CD4-positive, alpha-beta T cell treated with Interleukin-10 for 1 hour (primary cell): ENCODE measurements at places on chromosomes 16 and 17.

GRCh38 chr16:77863250-77863649 is 74.9 kb downstream of the VAT1L start:
- no peak for DNase-seq

DNA sequence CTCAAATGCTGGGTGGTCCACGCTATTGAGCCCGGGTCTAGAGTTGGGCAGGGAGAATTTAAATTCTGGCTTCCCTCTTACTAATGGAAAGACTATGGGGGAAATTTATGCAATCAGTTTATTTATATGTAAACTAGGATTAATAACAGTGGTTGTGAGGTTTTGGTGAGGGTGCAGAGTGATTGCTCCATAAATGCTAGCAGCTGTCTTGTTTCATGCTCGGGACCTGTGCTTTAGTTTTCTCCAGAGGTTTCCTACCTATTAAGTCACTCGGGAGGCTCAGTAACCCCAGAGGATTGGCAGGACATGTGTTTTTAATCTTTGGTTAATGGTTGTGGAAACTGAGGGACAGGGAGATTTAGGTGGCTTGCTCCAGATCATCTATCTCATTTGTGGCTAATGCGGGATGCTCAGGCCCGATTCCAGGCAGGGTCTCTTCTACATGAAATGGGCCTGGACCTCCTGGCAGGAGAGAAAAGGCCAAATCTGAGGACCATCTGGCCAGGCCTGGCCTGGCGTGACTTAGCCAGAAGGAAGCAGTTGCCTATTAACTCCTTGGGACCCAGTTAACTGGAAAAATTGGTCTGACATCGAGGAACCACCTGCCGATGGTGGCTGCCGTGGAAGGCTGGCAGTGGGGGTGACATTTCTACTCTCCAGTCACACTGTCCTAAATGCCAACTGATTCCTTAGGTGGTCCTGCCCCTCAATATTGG is 2.1 kb downstream of the PRCD start:
- DNase-seq = no peak

DNA sequence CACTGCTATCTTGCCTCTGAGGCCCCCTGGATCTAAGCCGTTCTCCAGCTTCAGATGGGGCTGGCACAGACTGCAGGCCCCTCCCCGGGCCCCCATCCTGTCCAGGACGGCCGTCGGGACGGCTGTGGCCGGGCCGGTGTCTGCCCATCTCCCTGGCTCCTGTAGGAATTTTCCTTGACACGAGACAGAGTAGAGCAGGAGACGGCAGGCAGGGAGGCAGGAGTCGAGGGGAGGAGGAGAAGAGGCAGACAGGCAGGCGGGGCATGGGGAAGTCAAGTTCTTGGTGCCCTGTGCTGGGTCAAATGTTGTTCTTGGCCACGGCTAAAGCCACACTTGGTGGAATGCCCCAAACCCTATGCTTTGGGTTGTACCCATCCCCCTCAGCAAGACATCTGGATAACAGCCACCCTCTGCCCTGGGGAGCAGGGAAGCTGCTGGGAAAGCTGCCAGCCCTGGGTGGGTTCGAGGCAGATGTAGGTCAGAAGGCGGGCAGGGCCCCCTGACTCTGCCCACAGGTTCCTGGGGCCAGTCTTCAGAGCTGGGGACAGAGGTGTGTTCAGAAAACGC is 4.0 kb downstream of the C1QTNF1 start:
- no peak for DNase-seq

DNA sequence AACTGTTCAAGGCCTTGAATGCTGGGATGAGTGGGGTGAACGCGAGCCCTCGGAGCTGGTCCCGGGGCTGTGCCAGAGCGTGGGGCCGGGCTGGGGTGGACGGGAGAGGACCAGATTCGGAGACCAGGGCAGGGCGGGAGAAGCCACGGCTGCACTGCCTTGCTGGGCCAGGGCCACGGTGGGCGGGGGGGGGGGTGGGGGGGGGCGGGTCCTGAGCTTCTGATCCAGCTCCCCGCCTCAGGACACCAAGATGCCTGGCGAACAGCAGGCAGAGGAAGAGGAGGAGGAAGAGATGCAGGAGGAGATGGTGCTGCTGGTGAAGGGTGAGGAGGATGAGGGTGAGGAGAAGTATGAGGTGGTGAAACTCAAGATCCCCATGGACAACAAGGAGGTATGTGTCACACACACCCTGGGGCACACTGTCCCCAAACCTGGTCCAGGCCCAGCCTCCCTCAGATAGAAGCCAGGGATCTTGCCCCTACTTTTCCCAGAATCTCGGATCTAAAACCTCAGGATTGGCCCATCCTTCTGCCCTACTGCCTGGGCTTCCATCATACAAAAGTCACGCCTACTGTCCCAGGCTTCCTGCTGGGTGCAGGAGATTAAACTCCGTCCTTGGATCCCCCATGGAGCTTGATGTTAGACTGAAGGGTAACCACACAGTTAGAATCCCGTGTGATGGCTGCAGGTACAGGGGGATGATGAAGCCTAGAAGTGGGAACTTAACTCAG is 563 bp downstream of the ZNF771 start:
- no peak for DNase-seq

DNA sequence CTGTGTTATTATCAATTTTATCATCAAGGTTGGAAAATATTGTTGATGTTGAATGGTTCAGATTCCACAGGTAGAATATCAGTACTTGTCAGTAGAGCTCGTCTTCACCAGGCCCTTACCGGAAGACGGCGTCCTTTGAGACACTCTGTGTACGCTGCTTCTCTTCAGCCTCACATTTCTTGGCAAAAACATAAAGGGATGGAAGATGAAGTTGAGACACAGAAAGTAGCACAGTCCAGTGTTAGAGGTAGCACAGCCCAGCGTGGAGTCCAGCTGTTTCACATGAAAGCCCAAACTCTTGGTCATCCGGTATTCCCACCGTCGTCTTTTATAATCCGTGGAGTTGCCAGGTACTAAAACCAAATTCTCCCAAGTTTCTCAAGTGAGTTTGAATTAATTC is 30.4 kb downstream of the ATP2C2 start:
- no peak for DNase-seq

GRCh38 chr17:57788725-57789124 is 43.6 kb upstream of the CCDC182 start:
- no peak for DNase-seq

DNA sequence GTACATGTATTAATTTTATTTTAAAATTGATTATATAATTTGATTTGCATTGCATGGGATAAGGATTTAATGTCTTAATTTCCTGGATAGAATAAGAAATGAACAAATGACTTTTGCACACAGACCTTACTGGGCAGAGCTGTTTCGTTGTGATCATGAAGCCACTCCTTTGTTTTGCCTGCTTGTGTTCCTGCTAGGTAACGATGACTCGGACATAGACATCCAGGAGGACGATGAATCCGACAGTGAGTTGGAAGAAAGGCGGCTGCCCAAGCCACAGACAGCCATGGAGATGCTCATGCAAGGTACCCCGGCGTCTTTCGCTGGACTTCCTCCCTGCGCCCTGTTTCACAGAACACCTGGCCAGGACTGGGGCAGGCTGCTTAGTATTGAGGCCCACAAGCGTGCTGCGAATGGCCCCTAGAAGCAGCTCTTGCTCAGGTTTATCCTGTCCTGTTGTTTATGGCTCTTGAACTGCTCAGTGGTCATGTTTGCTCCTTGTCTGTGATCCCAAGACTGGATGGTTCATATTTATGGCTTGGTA is 29.6 kb downstream of the CLUAP1 start:
- DNase-seq = no peak

- DNase-seq = no peak
Measured at GRCh38 chr16:80802138-80802537, 2.3 kb downstream of the CDYL2 start.

GRCh38 chr17:58331815-58332777 is 3.5 kb upstream of the TSPOAP1 start:
- peak; percentile 91 for DNase-seq

DNA sequence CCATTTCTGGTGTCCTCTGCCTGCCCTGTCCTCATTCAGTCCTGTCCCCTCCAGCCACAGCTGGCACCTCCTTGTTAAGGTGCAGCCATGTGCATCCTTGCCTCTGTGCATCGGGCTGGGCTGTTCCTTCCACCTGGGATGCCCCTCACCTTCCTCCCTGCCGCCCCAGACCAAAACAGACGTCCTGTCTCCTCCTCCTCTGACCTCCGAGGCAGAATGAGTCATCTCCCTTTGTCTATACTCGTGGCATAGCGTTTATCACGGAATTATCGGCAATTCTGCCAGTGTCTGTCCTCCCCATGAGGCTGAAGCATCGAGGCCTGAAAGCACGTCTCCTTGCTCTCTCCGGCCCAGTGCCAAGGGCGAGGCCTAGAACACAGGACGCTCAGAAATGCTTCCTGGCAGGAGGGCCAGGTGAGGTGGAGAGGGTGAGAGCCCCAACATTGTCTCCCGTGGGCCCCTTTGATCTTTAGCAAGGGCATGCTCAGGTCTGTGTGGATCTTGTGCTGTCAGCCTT is 4.6 kb downstream of the RAI1 start:
- no peak for DNase-seq

GRCh38 chr17:80703142-80703478 is 158.5 kb downstream of the RPTOR start:
- peak; percentile 50 for DNase-seq

DNA sequence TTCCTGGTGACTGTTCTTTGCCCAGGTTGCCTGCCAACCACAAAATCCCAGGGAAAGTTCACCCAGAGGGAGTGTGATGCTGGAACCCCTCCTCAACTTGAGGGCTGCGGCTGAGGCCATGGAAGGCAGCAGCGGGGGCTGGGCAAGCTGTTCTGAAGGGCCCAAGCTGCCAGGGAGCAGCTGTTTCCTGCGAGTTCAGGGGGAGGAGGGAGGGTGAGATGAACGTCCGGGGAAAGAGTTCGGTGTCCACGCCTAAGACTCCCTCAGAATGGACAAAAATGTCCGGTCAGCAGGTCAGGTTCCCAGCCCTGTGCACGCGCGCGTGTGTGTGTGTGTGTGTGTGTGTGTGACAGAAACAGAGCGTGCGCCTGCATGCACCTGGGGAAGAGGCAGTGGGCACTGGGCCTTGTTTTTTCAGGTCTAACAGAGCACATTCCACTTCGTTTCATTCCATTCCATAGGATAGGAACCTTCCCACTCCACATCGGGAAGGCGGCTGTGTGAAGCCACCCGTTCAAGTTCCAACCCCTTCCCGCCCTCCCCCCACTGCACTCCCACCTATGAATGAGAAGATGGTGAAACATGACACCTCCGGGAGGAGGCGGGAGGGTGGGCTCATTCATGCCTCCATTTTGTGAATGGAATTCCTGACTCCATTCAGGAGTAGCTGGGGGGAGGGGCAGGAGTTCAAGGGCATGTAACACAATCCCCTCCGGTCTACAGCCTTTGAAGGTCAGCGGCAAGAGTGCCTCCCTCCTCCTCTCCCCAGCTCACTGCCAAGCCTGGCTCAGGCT is 15.7 kb downstream of the ETV4 start:
- DNase-seq = no peak

DNA sequence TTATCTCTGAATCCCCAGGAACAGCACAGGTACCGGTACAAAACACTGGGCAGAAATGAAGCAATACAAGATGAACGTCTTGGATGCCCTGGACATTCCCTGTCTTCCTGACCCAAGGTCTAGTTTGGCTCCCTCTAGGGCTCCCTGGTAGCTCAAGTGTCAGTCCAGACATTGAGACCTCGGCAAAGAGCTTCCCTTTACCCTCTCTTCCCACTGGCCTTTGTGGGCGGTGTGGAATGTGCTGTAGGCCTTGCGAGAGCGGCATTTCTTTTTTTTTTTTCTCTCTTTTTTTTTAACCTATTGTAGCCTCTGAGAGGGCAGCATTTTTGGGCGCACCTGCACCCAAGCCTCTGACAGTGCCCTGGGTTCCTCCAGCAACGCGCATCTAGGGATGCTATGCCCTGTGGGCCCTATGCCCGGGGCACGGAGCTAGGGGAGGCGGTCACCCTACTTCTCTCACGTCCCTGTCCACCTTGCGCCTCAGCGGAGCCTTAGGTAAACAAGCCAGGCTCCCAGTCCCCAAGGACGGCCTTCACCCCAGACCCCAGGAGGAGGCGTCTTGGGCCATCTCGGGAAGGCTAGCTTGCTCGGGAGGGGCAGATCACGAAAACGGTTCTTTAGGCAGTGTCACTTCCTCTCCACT is 1.2 kb upstream of the NFATC3 start:
- DNase-seq = no peak

DNA sequence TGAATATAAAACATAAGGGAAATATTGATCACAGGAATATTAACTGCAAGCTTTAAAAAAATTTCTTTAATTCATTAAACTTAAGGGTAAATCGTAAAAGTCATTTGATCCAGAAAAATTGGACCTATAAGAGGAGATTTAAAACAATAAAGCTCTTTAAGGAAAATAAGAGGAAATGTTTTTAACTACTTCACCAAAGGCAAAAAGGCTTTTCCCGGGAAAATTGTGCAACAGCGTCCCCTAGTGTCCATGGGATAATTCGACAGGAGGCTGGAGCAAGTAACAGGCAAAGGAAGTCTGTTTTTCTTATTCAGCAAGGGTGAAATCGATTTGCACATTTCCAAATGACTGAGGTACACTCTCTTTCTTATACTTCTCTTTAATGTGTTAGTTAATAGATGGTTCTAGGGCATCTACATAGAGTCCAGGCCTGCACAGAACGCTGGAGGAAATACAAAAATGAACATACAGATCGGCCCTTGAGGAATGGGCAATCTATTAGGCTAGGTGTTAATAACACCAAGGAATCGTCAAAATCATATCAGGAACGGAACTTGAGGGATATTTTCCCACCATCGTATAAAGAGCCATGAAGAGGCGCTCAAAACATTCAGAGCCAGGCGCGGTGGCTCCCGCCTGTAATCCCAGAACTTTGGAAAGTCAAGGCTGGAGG is 61.4 kb downstream of the ZNF18 start:
- no peak for DNase-seq

- no peak for DNase-seq
Measured at GRCh38 chr16:56817938-56818337, 47.1 kb upstream of the SLC12A3 start.
